Stimulated activated naive CD8-positive, alpha-beta T cell treated with anti-CD3 and anti-CD28 coated beads, Interleukin-15, Interleukin-2, amounts not matched to agents 100 U/mL and 50 U/mL, for 24 hours (primary cell): ENCODE measurements at places on chromosomes 3 and 15.

DNA sequence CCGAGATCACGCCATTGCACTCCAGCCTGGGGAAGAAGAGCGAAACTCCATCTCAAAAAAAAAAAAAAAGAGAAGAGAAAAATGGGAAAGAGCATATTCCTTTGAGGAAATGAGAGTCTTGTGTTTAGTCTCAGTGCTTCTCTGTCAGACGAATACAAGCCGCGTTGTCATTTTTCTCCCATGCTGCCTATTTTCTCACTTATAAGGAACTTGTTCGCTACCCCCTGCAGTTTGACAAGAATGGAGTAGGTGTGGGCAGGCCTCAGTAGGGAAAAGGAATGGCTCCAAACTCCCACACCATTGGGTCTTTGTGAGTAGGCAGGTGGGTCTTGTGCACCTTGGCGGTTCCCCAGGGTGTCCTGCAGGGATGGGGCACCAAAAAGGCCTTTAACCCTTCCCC lies 6.5 kb downstream of the GPR160 start:
- DNase-seq = no peak

GRCh38 chr15:82882273-82882928 lies 70.1 kb downstream of the HOMER2 start:
- no peak for DNase-seq

- no peak for DNase-seq
Measured at GRCh38 chr3:110504401-110504800, 567.2 kb upstream of the NECTIN3 start.

- no peak for DNase-seq
Measured at GRCh38 chr3:157585386-157585785, 82.2 kb upstream of the VEPH1 start.
